ENCODE measurements at places on chromosomes 7 and 10.

DNA sequence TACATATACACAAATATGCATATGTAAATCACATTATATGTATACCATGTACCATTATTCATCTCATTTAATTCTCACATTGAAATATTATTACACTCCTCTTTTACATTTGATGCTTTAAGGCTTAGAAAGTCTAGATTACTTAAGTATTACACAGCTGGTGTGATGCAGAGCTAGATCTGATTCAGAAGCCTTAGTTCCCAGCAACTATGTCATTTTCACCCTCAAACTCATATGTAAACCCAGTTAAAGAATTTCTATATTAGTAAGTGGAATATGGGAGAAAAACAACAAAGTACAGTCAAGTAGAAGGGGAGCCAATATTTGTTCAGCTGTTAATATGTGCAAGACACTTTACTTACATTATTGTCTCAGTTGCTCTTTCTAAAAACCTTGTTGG lies 74.3 kb upstream of the CSTF2T start:
- DNase-seq: no peak

GRCh38 chr10:132443605-132443982 lies 46.6 kb downstream of the PWWP2B start:
- DNase-seq: peak; percentile 39

DNA sequence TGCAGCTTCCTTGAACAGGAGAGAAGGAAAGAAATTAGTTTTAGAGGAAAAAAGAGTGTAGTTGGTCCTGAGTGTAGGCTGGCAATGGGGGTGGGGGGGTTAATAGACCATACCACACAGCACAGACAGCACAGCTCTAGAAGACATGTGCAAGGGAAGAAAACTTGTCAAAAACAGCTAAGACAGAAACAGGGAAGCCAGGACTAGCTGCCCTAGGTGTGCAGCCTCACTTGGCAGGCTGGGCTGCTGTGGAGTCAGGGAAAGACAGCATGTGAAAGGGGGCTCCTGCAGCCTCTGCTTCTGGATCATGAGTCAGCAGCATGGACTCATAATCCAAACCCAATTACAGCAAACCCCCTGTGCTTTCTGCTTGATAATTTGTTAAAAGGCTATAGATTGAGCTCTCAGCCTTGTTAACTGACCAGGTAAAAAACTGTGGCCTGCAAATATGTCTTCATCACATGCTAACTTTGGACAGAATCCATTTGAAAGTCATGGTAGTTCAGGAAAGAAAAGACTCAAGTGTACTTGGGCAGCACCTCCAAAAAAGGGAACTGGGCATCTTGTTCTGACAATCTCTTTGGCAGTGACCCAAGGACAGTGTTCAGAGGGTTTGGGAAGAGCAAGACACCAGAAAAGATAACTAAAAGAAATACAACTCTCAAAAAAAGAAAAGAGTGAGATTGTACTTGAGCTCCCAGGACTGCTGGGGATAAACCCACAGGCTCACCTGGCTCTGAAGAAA lies 142.2 kb upstream of the VWC2 start:
- DNase-seq: no peak

- DNase-seq: no peak
These were observed 103.5 kb upstream of the CELF2 start for GRCh38 chr10:10914144-10914543.

- DNase-seq: no peak
These were observed 166.3 kb downstream of the TNS3 start for GRCh38 chr7:47415318-47416212.

DNA sequence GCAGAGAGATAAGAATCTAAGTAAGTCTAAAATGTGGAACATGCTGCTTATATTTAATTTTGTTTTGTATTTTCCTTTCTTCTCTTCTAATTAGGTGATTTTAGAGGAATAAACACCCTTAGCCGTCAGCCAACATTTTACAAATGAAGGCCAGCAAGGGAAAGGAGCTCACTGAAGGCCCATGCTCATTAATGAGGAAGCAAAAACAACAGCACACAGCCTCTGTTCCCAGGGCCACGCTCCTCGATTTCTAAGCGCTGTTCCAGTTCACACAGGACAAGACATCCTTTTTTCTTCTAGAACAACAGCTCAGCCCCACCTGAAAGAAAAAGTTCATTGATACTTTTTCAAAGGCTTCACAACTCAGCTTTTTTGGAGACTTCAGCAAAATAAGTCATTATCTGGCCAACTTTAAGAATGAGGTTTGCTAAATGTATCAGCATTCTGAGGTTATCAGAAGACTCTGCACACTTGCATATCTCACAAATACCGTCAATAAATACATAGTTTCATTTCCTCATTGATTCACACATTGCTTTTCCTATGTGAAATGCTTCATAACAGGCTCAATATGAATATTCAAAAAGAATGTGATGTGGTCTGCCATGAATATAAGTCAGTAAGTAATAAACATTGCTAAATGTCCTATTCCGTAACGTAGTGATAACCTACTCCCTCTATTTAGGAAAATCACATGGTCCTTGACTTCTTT lies 34.8 kb upstream of the SFMBT2 start:
- no peak for DNase-seq

- DNase-seq: no peak
These were observed 38.9 kb downstream of the CREB3L2 start for GRCh38 chr7:137962875-137963507.

DNA sequence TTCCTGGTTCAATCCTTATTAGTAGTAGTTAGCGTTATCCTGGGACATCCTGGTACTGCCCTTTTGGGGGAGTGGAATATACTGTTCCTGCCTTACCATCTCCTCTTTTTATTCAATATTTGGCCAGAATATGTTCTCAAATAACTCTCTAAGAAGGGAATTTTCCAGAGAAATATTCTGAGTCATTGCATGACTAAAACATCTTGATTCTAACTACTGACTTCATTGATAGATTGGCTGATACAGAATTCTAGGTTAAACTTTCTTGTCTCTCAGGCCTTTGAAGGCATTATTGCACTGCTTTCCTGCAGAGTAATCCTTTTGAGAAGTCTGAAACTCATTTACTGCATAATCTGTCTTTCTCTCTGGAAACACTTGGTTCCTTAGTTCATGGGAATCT lies 275.5 kb upstream of the DGKB start:
- no peak for DNase-seq

GRCh38 chr10:21034241-21034640 lies 137.1 kb upstream of the NEBL start:
- no peak for DNase-seq

DNA sequence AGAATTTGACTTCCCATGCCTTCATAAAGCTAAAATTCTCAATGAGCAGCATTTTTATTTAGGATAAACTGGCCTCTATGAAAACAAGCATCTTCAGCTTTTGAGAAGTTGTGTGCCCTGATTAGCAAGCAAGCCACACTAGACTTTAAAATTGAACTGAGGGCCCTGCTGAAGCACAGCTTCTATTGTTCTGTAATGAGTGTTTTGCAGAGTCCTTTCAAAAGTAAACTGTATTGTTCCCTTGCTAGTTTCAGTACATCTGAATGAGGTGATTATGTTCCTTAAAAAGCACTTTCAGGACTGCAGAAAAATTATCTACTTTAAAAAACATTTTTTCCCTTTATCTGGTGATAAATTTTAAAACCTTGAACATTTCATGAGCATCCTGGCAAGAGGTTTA lies 113.3 kb upstream of the PRPS1L1 start:
- no peak for DNase-seq

- no peak for DNase-seq
These were observed 64.9 kb downstream of the FOXL3 start for GRCh38 chr7:354597-355470.

GRCh38 chr10:63713191-63714144 lies 192.3 kb downstream of the REEP3 start:
- no peak for DNase-seq

DNA sequence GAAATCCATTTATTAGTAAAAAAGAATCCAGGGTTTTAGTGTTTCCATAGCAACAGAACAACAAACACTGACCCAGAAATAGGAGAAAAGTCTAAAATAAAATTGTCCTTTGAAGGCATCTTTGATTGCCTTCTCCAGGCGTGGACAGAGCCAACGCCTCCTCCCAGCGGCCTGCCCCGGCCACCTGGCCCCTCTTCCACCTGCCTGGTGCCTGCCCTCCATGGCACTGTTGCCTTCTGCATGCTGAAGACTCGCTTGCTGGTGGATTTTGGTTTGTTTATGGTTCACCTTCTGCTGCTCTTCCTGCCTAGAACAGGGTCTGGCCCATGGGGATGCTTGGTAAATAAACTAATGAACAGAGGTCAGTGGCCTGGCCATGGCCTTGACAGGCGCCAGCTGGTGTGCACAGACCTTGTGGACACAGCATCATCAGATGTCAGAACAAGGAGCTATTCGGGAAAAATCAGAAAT lies 107.4 kb downstream of the DYNC2I1 start:
- no peak for DNase-seq

- DNase-seq: no peak
These were observed 138.0 kb downstream of the DYNC1I1 start for GRCh38 chr7:95910341-95910740.

GRCh38 chr7:4775848-4776623 lies 613 bp downstream of the AP5Z1 start:
- DNase-seq: no peak

DNA sequence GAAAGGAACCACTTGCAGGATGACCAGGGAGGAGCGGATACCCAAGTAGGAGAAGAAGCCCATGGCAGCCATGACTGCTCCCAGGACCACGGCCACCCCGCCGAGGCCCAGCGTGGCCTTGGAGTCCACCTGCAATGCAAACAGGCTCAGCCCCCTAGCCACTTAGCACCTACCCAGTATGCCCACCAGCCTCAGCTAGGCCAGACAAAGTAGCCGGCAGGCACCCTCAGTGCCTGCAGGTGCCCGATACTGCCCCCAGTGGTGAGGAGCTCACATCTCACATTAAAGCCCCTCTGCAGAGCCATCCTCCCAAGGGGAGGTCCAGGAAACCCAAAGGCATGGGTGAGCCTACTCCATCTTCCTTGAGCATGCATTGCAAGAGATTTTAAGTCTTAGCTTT lies 6.6 kb downstream of the NPC1L1 start:
- DNase-seq: peak; percentile 49
